ENCODE measurements at places on chromosomes 4 and X.

DNA sequence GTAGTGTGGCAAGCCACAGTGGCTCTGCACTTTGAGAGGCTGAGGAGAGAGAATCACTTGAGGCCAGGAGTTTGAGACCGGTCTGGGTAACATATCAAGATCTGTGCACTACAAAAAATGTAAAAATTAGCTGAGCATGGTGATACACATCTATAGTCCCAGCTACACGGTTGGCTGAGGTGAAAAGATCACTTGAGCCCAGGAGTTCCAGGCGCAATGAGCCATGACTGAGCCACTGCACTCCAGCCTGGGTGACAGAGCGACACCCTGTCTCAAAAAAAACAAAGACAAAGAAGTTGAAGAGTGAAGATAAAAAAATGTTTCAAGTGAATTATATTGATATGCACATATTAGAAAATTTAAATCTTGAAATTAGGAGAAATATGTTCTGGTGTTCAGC, 46.3 kb downstream of the SULT1B1 start:
- no peak for DNase-seq

DNA sequence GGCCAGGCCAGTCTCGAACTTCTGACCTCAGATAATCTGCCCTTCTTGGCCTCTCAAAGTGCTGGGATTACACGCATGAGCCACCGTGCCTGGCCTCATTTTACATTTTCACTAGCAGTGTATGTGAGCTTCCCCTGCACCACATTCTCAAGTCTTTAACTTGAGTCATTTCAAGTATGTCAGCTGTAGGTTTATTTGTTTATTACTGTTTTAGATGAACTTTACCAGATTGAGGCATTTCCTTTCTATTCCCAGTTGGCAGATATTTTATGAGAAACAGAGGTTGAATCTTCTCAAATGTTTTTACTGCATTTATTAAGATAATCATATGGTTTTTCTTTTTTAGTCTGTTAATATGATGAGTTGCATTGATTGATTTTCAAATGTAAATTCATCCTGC, 114.6 kb upstream of the SH3RF1 start:
- peak; percentile 40 for DNase-seq

GRCh38 chrX:146433771-146434170, 375.8 kb upstream of the CXorf51B start:
- DNase-seq = peak; percentile 8

DNA sequence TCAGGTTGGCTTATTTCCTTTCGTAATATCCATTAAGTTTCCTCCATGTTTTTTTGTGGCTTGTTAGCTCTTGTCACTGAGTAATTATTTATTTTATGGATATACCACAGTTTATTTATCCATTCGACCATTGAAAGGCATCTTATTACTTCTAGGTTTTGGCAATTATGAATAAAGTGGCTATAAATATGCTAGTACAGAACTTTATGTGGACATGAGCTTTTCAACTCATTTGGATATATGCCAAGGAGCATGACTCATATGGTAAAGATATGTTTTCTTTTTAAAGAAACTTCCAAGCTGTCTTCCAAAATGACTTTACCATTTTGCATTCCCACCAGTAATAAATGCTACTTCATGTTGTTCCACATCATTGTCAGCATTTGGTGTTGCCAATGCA, 803.6 kb downstream of the GLUD2 start:
- peak; percentile 51 for DNase-seq

Measured in PC-3 (cell line).